ENCODE measurements at places on chromosomes 4 and X.

DNA sequence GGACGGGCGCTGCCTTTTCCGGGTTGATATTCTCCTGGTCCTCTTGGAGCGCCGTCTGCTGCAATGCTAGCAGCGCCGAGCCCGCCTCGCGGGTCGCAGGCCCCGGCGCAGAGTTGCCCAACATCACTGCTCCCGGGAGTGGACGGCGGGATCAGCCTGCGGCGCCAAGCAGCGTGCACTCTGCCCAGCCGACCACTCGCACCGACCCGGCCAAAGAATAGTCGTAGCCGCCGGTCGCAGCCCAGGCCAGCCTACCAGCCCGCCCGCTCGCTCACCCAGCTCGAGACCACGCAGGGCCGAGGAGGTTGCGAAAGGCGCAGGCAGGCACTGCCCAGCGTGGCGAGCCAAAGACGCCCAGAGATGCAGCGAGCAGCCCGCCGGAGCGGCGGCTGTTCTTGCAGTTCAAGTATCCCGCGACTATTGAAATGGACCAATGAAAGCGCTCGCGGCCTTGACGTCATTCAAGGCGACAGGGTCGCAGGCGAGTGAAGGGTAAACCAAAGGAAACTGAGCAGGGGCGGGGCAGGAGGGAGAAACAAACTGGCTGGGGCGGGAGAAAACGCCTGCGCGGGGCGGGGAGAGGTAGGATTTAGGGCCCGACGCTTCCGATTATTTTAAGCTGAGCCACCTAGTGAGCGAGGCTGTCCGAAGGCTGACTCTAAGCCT, at the start of gene CCNA2:
Gene CCNA2 (minus strand): TSS at position 379 of the 666 bp plus-strand sequence. CDS start 255 bp downstream, at position 124.
- peak; percentile 98 for DNase-seq

GRCh38 chr4:3136454-3136853, 62.0 kb downstream of the HTT start:
- DNase-seq, result no peak

DNA sequence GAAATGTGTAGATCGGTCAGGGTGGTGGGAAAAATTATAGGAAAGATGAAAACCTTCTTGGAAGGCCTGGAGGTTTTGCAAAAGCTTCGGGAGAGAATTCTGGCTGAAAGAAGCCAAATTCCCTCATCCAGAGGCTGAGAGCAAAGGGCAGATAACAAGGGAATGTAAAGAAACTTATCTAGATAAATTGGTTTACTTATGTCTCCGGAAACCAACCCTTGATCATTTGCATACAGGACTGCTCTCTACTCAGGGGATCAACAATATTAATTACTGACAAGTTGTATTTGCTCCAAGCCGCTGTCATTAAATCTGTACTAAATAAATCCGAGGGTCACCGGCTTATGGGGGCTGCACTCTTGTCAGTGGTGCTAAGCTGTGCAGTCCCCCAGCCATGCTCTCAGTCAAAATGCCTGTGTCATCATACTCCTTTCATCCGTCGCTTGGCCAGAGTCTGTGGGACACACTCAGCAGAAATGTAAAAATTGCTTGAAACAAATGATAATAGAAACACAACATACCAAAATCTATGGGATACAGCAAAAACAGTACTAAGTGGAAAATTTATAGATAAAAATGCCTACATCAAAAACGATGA, 715.7 kb downstream of the KCTD8 start:
- DNase-seq, result no peak

DNA sequence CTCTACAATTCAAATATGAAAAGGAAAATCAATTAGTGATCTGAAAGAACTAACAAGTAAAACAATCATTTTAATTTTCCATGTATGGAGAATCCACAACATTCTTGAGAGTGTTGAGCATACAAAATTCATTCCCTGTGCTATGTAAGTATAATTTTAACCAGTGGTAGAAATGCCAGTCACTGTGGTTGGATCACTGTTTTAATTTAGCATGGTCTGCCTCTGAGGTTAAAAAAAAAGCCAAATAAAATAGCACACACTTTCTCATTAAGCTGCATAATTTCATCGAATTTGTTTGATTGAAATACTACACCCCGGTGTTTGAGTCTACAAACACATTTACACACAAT, 185.5 kb upstream of the STS start:
- DNase-seq, result no peak

DNA sequence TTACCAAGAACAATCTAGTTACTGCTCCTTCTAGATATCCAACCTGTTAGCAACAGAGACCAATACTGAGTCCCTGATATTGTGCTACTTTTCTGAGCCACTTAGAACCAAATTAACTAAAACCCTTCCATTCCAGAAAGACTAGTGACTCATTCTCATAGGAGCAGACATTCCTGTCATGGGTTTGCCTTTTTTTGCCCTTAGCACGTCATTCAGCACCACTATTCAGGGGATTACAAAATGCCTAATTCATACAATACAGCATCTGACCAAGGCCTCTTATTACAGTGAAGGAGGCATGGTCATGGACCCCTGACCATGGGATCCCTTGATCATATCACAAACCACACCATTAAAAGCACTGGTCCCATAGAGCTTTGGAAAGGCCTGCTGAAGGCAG, 123.8 kb upstream of the CXCL13 start:
- no peak for DNase-seq

All from right hindlimb (tissue), 1 donor.